Ureter (tissue), 1 donor: ENCODE measurements at places on chromosomes 5 and 9. TPM values are rescaled to one million over a fixed set of nuclear protein-coding genes. Genes with fewer than 3 reads are reported as not detected.

DNA sequence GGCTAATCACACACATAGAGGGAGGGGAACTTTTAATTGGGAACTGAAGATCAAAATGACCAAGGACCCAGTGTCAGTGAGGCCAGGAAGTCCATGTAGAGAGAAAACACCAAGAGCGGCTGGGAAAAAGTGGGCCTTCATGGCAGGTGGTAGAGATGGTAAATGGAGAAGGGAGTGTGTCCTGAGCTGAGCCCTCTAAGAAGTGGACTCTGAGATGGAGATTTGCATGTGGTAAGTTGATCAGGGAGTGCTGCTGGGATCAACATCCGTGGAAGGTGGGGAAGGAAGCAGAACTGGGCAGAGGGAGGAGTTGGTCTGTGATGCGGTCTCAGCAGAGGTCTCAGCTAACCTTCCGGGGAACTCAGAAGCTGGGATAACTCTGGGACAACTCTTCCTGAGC is 18.9 kb upstream of the PDZD2 start:
- DNase-seq, result no peak

DNA sequence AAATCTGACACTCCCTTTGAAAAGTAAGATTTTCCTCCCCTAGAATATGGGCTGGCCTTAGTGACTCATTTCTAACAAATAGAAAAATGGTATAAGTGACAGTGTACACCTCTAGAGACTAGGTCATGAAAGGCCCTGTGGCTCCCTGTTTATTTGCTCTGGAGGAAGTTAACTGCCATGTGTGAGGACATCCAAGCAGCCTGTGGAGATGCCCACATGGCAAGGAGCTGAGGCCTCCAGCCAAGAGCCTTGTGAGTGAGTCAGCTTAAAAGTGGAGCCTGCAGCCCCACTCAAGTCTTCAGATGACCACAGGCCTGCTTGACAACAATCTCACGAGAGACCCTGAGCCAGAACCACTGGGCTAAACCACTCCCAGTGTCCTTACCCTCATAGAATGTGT is 128.1 kb upstream of the LHFPL2 start:
- no peak for DNase-seq

DNA sequence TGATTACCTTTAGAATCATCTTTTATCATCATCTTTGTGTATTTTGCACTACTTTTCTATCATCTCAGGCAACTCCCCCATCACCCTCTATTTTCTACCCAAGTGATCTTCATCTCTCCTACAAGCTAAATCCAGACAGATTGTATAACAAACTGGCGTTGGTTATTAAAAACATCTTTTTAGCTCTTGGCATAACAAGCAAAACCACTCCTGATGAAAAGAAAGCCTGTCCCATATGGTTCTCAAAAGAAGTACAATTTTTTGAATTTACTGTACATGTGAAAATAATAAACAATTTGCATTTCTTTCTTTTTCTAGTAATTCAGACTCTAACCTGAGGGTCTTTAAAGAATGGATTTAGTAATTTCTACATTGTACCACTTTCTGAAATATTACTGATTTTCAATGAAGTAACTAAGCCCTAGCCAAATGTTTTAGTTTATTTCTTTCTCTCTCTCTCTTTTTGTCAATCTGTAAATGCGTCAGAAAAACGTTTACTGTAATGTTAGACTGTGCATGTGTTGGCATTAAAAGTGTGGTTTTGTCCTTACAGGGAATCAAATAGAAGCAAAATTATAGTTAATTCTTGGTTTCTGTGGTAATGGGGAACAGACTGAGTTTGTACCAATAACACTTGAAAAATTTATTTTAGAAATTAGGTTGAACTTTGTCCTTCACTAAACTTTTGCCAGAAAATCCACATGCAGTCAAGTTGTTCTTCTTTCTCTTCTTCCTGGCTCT is 52.5 kb upstream of the RPS23 start:
- DNase-seq, result no peak

DNA sequence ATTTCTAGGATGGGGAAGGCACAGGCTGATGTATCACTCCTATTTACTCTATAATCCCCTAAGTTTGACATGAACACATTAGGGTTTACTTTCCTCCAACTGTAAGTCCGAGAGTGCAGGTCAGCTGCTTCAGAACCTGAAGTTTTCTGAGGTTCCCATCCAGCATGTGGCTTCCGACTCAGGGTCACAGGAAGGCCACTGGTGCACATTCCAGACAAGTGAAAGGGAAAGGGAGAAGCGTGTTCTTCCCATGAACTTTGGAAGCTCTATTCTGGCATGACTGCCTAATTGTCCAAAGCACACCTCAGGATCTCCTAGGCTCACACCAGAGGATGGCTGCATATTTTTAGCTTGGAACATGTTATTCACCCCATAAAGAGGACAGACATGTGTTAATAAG is 602.6 kb downstream of the SEMA5A start:
- no peak for DNase-seq

DNA sequence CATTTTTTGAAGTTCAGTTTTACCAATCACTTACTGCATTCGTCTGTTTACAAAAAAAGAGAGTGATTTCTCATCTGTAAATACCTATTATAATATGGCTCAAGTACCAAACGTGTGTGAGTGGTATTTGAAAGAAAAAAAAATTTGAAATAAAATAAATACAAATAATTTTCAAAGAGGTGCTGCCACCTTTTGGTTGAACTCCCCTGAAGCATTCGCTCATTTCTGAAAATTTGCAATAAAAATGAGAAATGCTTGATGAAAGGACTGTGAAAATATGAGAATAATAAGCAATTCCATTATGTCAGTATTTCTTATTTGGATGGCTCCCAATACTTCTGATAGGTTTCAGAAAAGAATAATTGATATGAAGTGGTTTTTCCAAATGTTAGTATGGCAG is 409.9 kb downstream of the CTNND2 start:
- DNase-seq, result no peak

GRCh38 chr5:135034236-135034962 is 371 bp upstream of the PITX1 start:
- peak; percentile 83 for DNase-seq

- no peak for DNase-seq
Measured at GRCh38 chr5:97422678-97423077, 239.6 kb upstream of the RIOK2 start.

DNA sequence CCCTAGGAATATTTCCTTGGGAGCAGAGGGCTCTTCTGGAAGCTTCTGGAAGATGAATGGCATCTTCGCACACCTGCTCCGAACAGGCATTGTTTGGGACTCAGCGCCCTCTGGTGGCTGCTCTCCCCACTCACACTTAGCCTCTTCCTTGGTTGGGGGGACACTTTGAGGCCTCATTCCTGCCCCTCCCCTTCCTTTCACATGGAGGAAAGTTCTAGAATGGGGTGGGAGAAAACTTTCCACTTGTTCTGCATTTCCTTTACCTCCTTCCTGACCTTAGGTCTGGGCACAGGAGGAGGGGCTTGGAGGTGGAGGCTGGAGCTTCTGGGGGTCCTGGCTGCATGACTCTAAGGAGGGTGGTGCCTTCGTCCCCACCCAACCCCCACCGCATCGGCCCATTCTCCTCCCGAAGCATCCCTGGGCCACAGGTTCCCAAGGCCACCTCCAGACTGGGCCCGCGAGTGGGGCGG is 19.3 kb upstream of the SMIM32 start:
- peak; percentile 55 for DNase-seq

GRCh38 chr9:76519075-76519835 is 60.3 kb downstream of the GCNT1 start:
- DNase-seq, result no peak

- no peak for DNase-seq
Measured at GRCh38 chr5:113240951-113241726, 193.7 kb downstream of the TSSK1B start.

DNA sequence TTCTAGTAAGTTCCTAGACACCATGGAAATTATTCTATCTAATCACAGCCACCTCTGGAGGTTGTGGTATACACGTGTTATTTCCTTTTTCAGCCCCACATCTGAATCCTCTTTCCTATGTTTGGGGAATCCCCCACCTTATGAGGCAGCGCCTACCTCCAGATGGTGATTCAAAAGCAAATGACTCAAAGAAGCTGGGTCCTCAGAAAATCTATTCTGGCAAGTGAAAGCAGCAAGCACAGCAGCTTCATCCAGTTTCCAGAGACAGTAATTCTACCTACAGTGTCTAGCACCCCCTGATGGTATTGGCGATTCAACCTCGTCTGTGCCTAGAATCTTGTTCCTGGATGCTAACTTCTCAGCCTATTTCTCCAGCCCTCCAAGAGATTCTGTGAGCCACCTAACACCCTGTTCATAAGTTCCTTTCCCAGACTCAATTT is 43.0 kb downstream of the STRBP start:
- no peak for DNase-seq

DNA sequence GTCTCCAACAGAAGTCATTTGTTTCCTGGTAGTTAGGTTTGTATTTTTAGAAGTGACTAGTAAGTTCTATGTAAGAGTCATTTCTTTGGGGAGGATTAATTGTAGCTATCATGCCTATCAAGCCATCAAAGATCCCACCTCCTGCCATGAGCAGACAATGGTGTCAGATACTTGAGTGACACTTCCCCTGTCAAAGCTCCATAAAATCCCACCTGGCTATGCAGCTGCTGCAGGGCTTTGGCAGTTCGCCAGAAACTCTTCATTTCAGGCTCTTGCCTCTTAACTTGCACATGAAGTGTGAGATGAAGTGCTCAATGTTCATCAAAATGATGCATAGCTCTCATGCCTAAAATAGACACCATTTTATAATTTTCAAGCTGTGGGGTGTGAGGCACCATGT is 312.1 kb downstream of the CDH12 start:
- DNase-seq, result no peak

GRCh38 chr5:91591076-91591475 is 208.0 kb upstream of the ARRDC3 start:
- no peak for DNase-seq

GRCh38 chr5:14386884-14387624 is 194.5 kb upstream of the OTULINL start:
- no peak for DNase-seq

- no peak for DNase-seq
Measured at GRCh38 chr5:174096619-174097018, 51.1 kb downstream of the NSG2 start.

DNA sequence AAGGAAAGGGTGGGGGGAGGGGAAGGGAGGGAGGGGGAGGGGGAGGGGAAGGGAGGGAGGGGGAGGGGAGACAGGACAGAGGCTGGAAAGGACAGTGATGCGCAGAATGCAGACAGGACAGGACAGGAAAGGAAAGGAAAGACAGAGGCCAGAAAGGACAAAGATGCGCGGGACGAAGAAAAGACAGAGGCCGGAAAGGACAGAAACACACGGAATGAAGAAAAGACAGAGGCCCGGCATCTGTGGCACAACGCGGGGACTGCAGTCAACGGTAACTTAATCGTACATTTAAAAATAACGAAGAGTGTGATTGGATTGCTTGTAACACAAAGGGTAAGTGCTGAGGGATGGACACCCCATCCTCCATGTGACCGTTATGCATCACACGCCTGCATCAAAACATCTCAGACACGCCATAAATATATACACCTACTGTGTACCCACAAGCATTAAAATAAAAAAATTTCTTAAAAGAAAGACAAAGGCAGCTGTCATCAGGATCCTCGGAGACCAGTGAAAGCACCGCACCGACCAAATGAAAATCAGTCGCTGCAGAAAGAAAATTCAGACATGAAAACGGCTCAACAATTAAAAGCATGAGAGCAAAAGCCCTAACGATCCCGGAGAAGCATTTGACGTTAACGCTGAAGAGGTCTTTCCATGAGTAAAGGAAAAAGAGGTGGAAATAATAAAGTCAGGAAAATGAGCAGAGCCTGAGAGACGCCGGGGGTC is 52.9 kb upstream of the EXOC3 start:
- no peak for DNase-seq

DNA sequence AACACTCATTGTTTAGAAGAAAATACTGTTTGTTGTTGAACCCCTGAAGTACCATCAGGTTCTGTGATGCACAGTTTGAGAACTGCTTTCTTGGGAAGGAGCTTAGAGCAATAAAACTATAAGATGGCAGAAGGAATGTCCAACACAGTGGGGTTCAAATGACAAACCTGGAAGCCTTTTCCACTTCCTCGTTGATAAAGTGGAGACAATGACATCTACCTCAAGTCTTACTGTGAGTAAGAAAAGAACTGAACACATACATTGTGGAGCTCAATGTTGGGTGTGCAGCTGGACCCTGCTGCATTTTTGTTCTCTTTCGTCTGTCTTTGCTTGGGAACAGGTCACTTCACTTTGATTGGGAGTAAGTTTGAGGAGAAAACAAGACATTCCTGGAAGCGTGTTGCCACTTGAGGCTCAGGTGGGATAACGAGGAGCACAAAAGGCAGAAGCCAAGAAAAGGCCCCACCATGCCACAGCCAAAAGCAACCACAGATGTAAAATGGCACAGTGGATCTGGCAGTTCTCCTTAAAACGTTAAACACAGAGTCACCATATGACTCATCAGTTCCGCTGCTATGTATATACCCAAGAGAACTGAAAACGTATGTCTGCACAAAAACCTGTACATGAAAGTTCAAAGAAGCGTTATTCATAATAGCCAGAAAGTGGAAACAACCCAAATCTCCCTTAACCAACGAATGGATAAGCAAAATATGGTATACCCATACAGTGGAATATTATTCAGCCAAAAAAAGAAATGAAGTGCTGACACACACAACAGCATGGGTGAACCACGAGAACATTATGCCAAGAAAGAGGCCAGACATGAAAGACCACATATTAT is 42.9 kb upstream of the SUB1 start:
- no peak for DNase-seq

DNA sequence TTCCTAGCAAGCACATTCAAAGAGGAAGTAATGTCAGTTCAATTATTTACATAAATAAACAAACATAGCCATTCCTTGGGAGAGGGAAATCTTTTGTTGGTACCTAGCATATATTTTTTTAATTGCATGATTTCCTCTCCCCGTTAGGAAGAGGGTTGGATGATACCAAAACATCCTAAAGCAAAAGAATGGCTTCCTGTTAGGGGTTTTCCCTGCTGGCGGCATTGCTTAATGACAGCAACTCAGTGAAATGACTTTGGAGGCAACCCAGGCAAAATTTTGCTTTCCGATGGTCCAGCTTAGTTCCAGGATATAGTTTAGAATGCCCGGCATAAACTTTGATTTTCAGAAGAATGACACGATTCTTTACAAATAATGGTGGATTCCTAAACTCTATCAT is 73.2 kb downstream of the MAT2B start:
- no peak for DNase-seq

DNA sequence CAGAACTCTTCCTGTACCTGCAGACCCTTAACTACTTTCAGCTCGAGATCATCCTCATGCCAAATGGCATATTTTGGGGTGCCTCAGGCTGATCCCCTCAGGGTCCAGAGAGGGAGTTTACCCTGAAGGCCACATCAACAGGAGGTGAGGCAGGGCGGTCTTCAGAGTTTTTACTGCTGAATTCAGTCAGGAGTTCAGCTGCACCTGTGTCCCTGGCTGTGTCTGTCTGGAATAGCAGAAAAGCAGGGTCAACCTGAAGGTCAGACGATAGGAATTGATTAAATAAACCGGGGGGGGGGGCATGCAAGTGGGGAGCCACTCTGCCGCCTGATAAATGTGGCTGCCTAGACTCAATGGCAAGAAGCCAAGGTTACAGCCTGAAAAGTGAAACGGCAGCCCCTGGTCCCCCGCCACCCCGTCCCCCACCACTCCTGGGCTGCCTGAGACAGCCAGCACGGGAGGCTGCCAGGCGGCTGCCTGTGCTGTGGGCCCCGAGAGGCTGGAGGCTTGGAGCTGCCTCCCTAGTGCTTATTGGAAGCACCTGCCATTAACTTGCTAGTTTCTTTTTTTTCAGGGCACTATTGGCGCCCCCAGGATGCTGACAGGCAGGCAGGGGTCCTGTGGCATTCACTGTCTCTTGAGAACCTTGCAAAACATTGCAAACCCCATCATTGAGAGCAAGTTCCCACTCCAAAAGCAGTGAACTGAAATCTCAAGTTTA is 182.7 kb upstream of the PPP1R26 start:
- no peak for DNase-seq

The MOCS2 gene
- total RNA-seq, result 26.9 TPM

The MYORG gene
- 8.1 TPM for total RNA-seq

The IRX4 gene
- not detected for total RNA-seq

The GALNT12 gene
- 38.5 TPM for total RNA-seq
